ENCODE measurements at places on chromosomes 6 and 20.

DNA sequence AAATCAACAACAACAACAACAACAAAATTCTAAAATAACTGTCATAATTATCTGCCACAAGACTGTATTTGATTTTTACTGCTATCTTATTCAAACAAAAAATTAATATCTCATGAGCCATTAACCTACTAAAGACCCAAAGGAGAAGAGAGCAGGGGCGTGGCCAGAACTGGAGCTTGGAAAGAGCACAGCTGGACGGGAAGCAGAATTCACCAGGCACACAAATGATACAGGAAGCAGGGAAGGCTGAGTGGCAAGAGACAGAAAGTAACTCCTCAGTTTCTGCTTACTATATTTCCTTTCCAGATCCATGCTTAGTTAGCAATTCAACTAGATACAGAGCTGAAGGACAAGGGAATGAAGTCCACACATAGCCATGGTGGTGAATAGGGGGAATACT is 54.4 kb downstream of the FKBP5 start:
- no peak for DNase-seq

- DNase-seq = no peak
Observed at GRCh38 chr6:36467625-36468024, 24.8 kb downstream of the KCTD20 start.

- no peak for DNase-seq
Observed at GRCh38 chr6:145569140-145569539, 166.2 kb downstream of the EPM2A start.

DNA sequence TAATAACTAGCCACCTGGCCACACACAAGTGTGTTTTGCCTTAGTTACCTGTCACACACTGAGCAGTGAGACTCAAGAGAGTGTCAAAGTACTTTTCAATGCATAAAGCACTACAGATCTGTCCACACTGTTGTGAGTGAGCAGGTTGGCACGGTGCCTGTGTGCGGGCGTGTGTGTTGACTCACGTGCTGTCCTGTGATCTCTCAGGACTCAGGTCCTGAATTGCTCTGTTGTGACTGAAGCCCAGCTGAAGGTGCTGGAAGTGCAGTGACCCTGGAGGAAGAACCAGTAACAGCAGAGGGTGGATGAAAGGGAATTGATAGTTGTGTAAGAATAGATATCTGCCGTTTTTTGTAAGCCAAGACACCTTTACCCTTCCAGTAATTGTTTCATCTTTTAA is 18.3 kb downstream of the SLC16A10 start:
- DNase-seq = no peak

DNA sequence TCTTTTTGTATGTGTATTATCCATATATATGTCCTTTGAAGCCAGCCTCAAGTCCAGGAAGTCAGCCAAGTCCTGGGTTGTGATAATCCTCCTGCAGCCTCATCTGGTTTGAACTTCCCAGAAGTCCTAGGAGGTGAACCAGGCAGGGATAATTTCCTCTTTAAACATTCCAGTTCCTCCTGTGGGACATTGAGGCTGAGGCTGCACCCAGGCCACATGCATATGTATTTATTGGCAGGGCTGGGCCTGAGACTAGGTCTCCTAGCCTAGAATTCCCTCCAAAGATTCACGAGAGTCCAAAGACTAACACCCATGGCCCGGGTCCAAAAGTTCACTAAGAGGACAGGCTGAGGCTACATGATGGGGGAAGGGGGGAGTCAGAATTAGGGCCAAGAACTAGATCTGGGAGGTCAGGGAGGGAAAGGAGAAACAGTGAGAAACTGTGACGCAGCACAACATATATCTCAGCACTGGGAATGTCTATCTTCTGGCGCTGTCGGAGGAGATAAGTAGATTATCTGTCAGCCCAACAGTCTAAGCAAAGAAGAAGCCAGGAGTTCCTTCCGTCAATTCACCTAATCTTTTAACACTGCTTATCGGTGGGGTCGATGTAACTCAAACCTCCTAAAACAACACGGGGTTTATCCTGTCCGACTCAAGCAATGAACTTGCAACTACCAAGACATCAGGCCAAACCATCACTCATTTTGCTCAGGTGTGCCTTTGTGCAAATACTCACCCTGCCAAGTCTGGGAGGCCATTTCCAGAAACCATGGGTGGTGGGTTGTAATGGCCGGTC is 43.3 kb downstream of the SNX5 start:
- no peak for DNase-seq

- DNase-seq = no peak
Observed at GRCh38 chr6:42193491-42193894, 1.3 kb downstream of the GUCA1B start.

GRCh38 chr6:39347906-39348585 is 25.5 kb upstream of the KCNK16 start:
- DNase-seq = peak; percentile 59

DNA sequence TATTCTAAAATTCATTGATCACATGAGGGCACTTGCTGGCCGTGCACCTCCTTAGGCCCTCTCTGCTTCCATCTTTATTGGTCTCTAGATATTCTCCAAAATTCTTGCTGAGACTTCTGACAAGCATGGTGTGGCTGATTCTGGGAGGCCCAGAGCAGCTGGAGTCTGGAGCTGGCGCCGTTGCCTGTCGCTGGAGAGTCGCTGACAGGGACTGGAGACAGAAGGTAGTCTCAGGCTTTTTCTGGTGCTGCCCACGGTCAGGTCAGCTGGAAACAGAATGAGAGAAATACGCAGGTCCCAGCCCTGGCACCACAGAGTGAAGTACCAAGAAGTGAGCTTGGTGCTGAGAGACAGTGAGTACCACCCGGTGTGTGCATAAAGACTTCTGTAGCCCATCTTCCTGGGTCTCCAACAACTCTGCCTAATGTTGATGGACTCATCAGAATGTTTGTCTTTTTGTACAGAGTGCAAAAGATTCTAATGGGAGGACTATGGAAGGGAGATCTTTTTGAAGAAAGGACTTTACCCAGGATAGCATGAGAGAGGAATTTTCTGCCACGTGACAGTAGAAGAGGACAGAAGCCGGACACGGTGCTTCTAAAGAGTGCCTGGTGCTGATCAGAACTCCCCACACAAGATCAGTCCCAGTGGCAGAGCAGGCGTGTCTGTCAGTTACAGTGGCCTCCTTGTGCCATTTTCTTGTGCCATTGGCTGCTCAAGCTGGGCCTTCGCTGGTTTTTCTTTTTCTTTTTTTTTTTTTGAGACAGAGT is 1.8 kb upstream of the ALDH8A1 start:
- DNase-seq = no peak

DNA sequence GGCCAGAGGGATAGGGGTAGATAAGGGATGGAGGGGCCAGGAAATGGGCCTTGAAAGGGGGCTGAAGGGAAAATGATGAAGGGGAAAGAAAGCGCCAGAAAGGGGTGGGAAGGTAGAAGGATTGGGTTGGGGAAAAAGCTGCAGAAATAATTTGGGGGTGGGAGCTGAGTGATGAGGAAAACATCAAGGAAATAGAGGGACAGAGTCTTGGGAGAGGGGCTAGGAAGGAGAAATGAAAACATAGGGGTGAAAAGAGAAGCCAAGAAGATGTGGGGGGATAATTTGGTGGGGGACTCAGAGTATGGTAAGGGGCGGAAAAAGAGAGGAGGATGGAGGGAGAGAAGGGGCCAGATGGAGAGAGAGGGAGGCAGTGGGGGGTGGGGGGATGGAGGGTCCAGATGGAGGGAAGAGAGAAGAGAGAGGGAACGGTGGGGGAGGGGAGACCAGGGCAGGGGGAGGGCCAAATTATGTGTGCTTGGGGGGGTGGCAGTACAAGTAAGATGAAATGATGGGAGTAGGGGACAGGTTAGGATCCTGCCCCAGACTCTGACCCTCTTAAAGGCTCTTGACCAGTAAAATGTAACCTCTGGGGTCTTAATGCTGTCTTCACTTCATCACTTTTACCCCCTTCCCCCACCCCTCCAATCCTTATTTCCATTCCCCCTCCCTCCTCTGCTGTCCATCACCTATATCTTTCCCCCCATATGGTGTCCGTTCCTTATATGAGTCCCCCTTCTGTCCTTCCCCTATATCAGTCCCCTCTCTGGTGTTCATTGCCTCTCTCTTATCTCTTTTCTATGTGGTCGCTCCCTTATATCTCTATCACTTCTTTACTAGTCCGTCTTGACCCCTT is 852 bp downstream of the SYNGAP1 start:
- DNase-seq = no peak

DNA sequence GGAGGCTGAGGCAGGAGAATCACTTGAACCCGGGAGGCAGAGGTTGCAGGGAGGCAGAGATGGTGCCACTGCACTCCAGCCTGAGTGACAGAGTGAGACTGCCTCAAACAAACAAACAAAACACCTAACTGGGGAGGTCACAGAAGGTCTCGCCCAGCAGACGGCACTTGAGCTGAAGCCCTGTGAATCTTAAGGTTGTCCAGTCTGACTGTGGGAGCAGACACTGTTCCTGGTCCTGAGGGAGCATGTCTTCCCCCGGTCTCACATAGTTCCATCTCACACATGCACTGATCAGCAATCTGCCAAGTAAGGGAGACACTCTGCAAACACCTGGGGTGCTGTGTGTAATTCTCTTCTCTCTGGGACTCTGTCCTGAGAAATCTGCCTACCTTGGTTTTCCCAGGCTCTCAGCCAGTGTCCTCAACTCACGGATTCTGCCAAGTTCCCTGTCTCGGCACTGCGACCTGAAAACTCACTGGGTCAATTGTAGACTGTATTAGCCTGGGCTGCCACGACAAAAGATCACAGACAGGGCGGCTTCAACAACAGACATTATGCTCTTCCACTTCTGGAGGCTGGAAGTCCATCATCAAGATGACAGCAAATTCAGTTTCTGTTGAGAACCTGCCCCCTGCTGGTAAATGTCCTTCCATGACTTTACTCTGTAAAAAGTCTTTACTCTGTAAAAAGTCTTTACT is 94.3 kb downstream of the JPH2 start:
- DNase-seq = peak; percentile 46

GRCh38 chr6:135243871-135244796 is 63.0 kb downstream of the MYB start:
- DNase-seq = no peak

GRCh38 chr6:34819571-34820480 is 27.9 kb downstream of the BLTP3A start:
- no peak for DNase-seq

DNA sequence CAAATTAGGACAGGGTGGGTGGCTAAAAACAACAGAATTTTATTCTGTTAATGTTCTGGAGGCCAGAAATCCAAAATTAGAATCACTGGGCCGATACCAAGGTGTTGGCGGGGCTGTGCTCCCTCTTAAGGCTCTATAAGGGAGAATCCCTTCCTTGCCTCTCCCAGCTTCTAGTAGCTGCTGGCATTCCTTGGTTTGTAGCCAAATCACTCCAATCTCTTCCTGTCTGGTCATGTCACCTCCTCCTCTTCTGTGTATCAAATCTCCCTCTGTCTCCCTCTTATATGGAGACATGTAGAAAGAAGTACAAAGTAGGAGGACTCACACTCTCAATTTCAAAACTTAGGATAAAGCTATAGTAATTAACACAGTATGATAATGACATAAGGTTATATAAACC is 102.9 kb upstream of the SIRPA start:
- DNase-seq = no peak

DNA sequence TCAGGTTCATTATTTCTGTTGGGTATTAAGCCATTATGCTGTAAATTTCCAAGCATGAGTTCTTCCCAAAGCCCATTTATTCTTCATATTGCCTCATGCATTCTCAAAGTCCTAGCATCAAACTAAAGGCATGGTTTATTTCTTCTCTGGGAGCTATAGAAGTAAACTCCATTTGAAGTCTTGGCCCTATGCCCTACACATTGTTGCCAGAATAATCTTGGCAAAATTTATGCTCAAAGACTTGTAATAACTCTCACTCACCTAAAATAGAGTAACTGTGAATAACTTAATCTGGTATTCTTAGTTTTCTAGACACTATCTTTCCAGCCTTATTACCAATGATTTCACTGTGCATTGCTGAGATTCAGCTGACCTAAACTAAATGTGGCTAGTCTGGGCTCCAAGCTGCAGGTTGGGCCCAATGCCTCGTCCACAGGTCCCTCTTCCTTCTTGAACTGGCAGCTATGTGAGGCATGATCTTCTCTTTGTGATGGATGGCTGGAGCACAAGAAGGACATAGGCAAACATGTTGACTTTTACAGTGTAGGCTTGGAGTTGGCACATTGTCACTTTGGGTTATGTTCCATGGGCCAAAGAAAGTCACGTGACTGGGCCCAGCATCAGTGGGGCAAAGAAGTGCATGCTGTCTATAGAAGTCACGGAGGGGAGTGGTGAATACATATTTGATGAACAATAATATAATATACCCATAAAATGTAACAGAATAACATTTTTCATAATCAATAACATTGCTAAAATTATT is 39.1 kb upstream of the ANKEF1 start:
- no peak for DNase-seq

GRCh38 chr20:15288106-15288505 is 950.7 kb upstream of the FLRT3 start:
- DNase-seq = no peak

DNA sequence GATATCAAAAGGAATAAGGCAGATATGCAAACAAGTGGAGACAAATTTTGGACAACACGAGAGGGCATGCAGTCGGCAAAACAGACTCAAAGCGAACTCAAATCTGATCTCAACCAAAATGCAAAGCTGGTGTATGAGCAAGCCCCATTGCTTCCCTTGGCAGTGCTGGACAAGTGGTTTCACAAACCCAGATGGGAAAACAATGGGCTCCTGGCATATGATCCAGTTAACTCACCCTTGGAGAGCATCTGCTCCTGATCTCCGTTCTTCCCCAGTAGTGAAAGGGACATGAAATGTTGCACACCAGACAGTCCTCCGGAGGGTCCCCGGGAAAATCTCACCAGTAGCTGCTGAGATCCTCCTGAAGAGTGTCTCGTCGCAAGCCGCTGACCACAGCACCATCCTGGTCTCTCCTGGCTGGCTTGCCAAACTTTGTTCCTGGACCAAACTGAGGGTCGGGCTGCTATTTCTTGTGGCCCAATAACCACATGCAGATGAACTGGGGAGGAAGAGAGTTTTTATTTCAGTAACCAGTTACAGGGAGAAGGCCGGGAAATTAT is 84.3 kb upstream of the THBS2 start:
- no peak for DNase-seq

DNA sequence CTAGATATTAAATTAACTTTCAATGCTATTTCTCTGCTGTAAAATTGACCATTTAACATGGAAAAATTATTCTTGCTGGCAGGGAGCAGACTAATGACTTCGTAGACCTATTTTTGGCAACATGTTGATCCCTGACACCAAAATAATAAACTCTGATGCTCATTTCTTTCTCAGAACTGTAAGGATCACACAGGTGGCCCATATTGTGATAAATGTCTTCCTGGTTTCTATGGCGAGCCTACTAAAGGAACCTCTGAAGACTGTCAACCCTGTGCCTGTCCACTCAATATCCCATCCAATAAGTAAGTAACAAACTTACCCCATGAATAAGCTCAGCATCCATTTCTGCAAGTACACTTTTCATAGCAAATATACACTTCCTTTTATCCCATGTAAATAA is 387.5 kb downstream of the LAMA2 start:
- DNase-seq = no peak

GRCh38 chr6:23200946-23201345 is 631.6 kb downstream of the HDGFL1 start:
- DNase-seq = no peak

- no peak for DNase-seq
Observed at GRCh38 chr6:53070806-53071205, 5.6 kb downstream of the FBXO9 start.

- no peak for DNase-seq
Observed at GRCh38 chr20:37243937-37244571, 17.6 kb downstream of the GHRH start.

All from NCI-H1436 (cell line).